Spleen (tissue), 13 donors: ENCODE measurements at places on chromosomes 7 and 10. TPM values are rescaled to one million over a fixed set of nuclear protein-coding genes. Genes with fewer than 3 reads are reported as not detected.

NCAPG2 gene
- 12.8 TPM for total RNA-seq

KLF14 gene
- total RNA-seq, result 1.0 TPM

GRCh38 chr7:64515330-64515729 is 47.5 kb downstream of the ZNF680 start:
- DNase-seq, result no peak

DNA sequence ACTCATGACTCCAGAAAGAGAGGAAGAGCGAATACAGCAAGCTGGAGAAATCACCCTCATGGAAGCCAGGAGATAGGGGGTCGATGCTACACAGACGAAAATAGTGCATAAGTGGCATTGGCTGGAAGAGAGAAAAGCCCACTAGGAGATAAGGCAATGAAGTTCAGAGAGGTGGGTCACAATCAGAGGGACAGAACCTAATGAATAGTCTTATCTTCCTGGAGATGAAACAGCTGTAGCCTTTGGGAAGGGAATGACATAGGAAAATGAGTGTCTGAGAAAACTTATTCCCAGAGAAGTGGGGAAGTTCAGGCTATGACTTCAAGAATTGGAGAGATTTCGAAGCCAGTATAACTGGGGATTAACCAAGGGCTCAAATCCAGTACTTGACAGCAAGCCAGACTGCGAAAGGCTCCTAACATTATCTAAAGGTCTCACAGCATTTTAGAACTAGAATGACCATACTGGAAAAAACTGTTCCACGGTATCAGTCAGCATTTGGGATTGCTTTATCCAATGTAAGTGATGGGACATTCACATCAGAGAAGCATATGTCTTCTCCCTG is 211.1 kb downstream of the ZNF365 start:
- DNase-seq, result no peak

DNA sequence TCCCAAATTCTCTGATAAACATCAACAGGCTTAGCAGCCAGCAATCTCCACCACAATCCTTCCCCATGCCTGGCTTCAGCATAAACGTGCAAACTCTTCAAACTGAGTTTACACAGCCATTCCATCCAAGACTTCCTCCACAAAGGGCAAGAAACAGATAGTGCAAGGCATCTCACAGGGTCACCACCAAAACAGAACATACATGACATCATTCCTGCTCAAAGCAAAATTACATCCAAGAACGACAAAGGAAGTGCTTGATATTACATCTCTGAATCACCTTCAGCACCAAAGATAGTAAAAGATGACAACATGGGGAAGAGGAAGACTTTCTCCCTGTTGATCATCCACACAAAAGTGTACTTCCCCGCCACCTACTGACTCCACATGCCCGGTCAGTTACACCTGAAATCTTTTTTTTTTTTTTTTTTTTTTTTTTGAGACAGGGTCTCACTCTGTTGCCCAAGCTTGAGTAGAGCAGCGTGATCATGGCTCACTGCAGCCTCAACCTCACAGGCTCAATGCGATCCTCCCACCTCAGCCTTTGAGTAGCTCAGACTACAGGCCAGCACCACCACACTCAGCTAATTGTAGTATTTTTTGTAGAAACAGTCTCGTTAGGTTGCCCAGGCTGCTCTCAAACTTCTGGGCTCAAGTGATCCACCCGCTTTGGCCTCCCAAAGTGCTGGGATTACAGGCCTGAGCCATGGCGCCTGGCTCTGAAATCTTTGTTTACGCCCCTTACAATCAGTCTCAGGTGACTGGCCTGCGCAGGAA is 127.5 kb downstream of the PARD3 start:
- DNase-seq, result no peak

DNA sequence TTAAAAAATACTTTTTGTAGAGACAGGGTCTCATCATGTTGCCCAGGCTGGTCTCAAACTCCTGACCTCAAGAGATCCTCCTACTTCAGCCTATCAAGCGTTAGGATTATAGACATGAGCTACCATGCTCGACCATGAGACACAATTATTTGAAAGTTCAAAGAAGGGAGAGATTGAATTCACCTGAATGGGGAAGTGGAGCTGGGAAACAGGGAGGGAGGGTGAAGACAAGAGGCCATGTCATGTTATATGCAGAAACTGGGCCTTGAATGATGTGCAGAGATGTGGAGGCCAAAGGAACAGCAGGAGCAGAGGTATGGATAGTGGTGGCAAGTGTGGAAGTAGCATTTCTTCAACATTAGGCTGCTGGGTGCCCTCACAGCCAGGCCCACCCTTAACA is 18.7 kb upstream of the CYCS start:
- no peak for DNase-seq
